ENCODE measurements at places on chromosomes 4 and X.

- DNase-seq = peak; percentile 36
Observed at GRCh38 chr4:150001815-150002214, 76.4 kb upstream of the DCLK2 start.

DNA sequence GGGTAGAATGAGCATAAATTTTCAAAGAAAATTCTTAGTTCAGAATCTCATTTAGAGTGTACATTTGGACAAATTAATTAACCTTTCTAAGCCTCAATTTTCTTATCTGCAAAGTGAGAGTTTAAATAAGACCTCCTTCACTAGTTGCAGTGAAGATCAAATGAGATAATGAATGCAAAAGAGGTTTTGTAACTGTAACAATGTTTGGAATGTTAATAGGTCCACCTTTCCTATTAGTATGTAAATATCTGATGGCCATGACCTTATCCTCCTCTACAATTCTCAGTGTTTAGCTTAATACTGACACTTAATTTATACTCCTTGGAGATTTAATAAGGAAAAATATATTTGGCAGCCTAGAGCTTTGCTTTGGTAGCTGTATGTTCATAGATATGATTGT lies 138.8 kb downstream of the GABRG1 start:
- DNase-seq = no peak

DNA sequence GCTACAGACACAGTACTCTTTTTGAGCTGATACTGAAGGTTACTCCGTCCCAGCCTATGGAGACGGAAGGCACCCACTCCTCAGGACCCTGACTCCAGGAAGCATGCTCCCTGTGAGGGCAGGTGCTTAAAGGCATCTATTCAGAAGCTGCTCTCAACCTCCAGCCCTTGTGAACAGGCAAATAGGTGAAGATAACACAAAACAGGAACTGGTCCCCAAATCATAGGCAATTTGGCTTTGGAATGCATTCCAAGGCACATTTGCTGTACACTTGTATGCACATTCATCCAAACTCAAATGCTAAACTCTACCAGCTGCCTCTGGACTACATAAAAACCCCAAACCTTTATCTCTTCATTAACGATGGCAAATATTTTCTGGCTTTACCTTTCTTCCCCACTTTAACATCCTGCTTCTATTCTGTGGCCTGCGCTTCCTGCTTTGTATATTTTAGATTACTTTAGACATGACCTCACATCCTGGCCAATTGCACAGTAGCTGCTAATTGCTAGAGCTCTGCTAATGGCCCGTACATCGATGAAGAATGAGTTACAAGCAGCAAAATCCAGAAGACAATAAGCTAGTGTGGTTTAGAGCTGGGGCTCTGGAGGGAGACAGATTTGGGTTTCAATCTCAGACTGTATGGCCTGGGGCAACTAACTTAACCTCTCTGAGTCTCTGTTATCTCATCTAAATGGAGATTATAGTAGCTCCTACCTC lies 3.2 kb downstream of the SEL1L3 start:
- no peak for DNase-seq

- no peak for DNase-seq
Observed at GRCh38 chr4:59553063-59553720, 1646.9 kb upstream of the ADGRL3 start.

GRCh38 chrX:133530960-133531359 lies 115.7 kb upstream of the GPC4 start:
- DNase-seq = no peak

GRCh38 chr4:28369499-28369898 lies 1508.9 kb downstream of the STIM2 start:
- no peak for DNase-seq

- no peak for DNase-seq
Observed at GRCh38 chrX:11768039-11768438, 10.0 kb downstream of the MSL3 start.

DNA sequence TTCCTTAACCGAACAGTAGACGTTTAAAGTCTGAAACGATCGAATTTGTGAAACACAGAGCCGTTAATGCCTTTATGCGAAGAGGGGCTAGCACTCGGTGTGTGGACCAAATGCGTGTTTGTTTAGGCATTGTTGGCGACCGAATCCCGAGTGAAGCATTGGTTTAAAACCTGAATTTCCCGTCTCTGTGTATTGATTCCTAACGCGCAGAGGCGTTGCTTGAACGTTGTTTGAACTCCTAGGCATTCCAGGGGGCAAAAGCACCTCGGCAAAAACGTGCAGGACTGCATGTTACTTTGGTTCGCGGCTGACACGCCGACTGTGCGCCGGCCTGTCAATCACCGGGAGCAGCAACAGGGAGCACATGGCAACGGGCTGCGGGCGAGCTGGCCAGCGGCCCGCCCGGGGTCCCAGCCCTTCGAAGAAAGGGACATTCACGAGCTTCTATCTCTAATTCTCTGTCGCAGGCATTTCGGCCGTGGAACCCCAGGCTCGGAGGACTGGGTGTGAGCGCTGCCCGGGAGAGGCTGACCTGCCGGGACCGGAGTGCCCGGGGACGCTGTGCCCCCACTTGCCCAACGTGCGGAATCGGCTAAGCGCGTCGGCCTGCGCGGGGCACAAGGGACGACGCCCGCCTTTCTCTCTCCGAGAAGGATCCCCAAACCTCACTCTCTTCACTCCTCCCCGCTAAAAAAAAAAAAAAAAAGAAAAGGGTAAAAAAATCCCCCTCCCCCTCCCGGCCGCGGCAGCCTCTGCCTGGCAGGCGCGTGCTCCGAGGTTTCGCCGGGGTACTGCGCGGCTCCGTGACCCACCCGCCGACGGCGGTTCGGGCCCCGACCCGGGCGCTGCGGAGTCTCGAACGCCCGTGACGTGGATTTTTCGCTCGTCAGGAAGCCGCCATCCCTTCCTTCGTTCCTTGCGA lies 810 bp downstream of the SPRY1 start:
- no peak for DNase-seq

- DNase-seq = peak; percentile 76
Observed at GRCh38 chrX:17030580-17031270, 84.3 kb downstream of the REPS2 start.

DNA sequence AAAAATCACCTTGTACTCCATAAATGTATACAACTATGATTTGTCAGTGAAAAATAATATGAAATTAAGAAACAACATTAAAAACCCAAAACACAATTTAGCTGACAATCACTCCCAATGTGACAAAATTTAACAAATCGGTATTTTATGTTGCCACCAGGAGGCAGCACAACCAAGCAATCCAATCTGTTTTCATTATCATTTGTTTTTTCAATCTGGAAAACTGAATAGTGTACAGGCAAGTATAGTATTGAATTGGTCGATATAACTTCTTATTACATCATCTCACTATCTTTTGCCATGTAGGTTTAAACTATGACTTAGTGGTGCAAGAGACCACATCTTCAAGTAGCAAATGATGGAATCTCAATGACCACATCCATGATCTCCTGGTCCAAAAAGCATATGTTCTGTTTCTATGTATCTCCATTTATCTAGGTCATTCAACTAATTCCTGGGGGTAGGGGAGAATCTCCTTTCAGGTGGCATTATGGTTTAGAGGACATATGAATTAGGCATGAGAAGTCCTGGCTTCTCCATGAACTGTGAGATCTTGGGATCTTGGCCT lies 112.9 kb upstream of the AGA start:
- peak; percentile 44 for DNase-seq

Data from astrocyte of the spinal cord (primary cell).